Aorta (tissue), 5 donors: ENCODE measurements at places on chromosomes 1 and 21. TPM values are rescaled to one million over a fixed set of nuclear protein-coding genes. Genes with fewer than 3 reads are reported as not detected.

- H3K36me3 ChIP-seq = no peaks in the 10 kb centered on the region
- peaks cover 3% of the 10 kb centered on the region for H3K4me1 ChIP-seq
- peak overlapping the region; percentile 23 for H3K27ac ChIP-seq
- no peaks in the 10 kb centered on the region for H3K27me3 ChIP-seq
- peak overlapping the region; percentile 72 for H3K4me3 ChIP-seq
- DNase-seq = no peak
Observed at GRCh38 chr1:168179438-168180147, 831 bp downstream of the TIPRL start.

DNA sequence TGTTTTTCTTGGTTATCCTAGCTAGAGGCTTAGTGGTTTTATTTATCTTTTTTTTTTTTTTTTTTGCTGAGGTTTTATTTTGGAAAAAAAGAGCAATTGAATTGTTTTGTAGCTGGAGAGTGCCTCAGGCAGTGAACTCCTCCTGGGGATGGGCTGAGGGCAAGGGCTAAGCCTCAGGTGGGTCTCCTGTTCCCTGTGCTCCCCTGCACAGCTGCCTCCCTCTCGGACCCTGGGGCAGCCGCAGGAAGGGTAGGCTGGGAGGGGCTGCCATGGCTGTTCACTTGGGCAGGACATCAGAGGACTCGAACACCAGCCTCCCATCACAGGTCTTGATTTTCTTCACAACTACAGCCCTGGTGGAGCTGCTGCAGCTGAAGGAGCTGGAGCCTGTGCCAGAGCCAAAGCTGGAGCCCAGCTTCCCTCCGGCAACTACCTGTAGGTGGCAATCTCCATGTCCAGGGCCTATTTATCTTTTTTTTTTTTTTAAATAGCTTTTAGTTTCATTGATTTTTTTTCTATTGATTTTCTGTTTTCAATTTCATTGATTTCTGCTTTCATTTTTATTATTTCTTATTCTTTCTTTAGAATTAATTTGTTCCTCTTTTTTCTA lies 28.9 kb downstream of the LEPR start:
- H3K4me1 ChIP-seq = no peaks in the 10 kb centered on the region
- no peaks in the 10 kb centered on the region for H3K36me3 ChIP-seq
- H3K4me3 ChIP-seq = no peak overlapping the region
- no peak for DNase-seq

DNA sequence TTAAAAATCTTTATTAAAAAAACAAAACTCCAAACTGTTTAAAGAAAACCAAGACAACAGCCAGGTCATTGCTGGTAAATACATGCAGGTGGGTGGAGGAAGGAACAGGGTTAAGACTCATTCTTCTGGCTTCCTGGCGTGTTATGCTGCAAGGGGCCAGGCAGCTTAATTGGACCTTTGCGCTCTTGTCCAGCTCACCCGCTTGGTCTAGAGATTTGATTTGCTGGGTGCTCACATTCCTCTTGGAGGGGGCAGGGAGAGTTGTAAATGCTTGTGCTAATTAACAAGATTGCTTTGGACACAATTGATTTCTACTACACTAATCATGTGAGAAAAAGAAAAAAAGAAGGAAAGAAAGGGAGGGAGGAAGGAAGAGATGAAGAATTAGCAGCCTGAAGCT lies 10.5 kb downstream of the CEP104 start:
- peak; percentile 8 for DNase-seq
- no peaks in the 10 kb centered on the region for H3K4me1 ChIP-seq
- H3K36me3 ChIP-seq = peaks cover 8% of the 10 kb centered on the region
- H3K27ac ChIP-seq = no peak overlapping the region

The ABCA4 gene
- 0.16 TPM for total RNA-seq

The SH2D2A gene
- total RNA-seq = 2.7 TPM

The DCST1 gene
- 0.26 TPM for total RNA-seq

The HCRTR1 gene
- 0.42 TPM for total RNA-seq

DNA sequence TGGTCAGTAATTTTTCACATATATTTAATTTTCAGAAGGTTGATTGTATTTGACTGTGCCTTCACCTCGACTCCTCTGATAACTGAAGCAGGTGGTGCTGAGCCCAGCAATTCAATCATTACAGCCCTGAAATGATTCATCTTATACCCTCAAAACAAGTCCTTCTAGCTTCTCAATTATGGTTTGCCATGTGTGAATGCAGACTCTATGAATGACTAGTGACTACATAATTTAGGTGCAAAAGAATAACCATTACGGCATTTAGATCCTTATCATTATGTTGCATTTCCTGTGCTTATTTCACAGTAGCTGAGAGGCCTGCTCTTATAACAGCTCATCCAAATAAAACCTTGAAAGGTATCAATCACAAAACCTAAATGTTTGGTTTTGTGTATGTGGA lies 54.0 kb upstream of the COL11A1 start:
- no peaks in the 10 kb centered on the region for H3K36me3 ChIP-seq
- H3K27ac ChIP-seq = no peak overlapping the region
- H3K4me1 ChIP-seq = no peaks in the 10 kb centered on the region
- no peak overlapping the region for H3K4me3 ChIP-seq
- H3K27me3 ChIP-seq = no peaks in the 10 kb centered on the region

DNA sequence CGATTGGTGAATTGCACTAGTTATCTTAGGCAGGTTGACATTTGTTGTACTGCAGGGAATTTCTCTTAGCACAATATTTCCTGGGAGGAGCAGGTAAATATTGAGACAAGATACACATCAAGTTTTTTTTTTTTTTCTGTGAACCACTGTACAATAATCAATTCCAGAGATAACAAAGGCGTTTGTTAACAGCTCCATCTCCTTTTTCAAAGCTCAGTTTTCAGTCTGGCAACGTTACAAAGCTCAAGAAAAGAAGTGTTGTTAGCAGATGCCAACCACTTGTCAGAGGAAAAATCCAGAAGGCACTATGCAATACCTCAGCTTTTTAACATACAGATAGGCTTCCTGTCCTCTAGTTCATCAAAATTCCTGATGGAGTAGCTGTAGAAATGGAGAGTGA lies 40.9 kb upstream of the DAB1 start:
- no peak overlapping the region for H3K4me3 ChIP-seq
- no peak overlapping the region for H3K27ac ChIP-seq
- no peaks in the 10 kb centered on the region for H3K27me3 ChIP-seq
- no peaks in the 10 kb centered on the region for H3K4me1 ChIP-seq
- H3K36me3 ChIP-seq = no peaks in the 10 kb centered on the region

- no peaks in the 10 kb centered on the region for H3K4me1 ChIP-seq
- H3K27ac ChIP-seq = no peak overlapping the region
- H3K36me3 ChIP-seq = no peaks in the 10 kb centered on the region
- H3K27me3 ChIP-seq = no peaks in the 10 kb centered on the region
- H3K4me3 ChIP-seq = no peak overlapping the region
Observed at GRCh38 chr1:8966606-8967005, 20.9 kb downstream of the CA6 start.

The AK2 gene
- total RNA-seq = 87.4 TPM

DNA sequence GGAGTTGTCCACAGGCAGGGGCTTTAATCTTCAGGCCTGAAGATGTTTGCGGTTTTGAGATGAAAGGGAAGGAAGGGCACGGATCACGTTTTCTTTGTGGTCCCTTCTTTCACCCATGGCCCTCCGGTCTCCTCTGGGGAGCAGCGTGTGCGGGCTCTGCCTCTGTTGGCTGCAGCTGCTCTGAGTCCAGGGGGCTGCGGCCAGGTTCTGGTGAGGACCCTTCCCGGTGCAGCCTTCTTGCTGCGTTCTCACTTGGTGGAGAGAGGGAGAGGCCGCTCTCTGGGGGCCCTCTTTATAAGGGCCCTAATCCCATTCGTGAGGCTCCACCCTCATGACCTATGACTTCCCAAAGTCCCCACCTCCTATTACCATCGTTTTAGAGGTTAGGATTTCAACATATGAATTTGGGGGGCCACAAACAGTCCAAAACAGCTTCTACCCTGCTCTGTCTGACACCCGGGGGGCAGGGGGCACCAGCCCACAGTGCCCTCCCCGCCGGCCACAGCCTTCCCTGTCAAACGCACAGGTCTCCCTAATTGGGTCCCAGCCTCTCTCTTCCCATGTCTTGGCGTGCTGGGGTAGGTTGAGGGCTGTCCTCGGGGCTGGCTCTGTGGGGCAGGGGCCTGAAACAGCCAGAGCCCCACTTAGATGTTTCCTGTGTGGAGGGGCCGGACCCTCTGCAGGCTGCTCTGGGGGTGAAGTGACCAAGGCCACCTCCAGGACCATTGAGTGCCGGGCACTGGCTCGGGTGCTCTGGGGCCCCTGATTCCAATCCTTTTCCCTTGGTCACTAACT lies 100.1 kb upstream of the C1orf174 start:
- no peak overlapping the region for H3K4me3 ChIP-seq
- H3K36me3 ChIP-seq = no peaks in the 10 kb centered on the region
- DNase-seq = no peak
- H3K27ac ChIP-seq = no peak overlapping the region
- H3K4me1 ChIP-seq = no peaks in the 10 kb centered on the region
- no peaks in the 10 kb centered on the region for H3K27me3 ChIP-seq

The SORT1 gene
- total RNA-seq = 310 TPM

DNA sequence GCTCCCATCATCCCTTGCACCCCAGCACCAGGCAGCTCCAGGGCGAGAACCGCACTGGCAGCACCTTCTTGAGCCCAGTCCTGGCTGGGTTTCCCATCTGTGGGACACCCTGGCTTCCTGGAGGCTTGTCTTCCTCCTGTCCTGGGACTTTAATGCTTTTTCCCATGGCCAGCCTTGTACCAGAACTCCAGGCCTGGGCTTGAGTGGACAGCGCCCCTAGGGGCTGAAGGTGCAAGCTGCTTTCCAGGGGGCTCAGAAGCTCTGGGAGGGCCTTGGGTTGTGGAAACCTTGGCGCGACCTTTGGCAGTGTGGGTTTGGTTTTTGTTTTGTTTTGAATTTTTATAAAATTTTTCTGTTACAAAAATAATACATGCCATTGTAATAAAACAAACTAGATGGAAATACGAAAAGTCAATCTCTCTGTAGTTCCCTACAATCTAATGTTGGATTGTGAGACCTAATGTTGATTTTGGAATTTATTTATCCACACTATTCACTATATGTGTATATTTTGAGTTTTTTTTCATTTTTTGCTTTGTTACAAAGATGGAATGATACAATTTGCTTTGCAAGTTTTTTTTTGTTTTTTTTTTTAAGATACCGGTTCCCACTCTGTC lies 33.8 kb upstream of the RPL11 start:
- H3K27ac ChIP-seq = no peak overlapping the region
- no peaks in the 10 kb centered on the region for H3K27me3 ChIP-seq
- peak; percentile 69 for DNase-seq
- H3K36me3 ChIP-seq = no peaks in the 10 kb centered on the region

DNA sequence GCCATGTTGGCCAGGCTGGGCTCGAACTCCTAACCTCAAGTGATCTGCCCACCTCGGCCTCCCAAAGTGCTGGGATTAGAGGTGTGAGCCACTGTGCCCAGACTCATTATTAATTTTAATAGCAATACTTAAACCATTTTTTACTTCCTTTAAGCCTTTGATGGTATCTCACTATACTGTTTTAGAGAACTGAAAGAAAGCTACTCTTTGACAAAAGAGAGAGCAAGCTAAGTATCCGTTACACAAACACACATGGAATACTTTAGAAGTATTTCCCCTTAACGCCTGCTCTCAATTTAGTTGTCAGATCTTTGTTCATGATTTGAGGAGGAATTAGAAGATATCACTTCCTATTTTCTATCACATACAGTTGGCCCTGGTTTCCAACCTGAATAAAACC lies 189.4 kb downstream of the COP1 start:
- no peaks in the 10 kb centered on the region for H3K36me3 ChIP-seq
- no peaks in the 10 kb centered on the region for H3K27me3 ChIP-seq
- H3K4me1 ChIP-seq = no peaks in the 10 kb centered on the region

GRCh38 chr1:235902677-235903542 lies 36.2 kb upstream of the LYST start:
- H3K4me3 ChIP-seq = no peak overlapping the region
- H3K27me3 ChIP-seq = no peaks in the 10 kb centered on the region
- DNase-seq = no peak
- no peaks in the 10 kb centered on the region for H3K36me3 ChIP-seq

GRCh38 chr1:50915621-50916020 lies 44.4 kb downstream of the FAF1 start:
- H3K4me3 ChIP-seq = no peak overlapping the region
- no peak for DNase-seq
- H3K27me3 ChIP-seq = no peaks in the 10 kb centered on the region
- peaks cover 2% of the 10 kb centered on the region for H3K4me1 ChIP-seq

The VHLL gene
- not detected for total RNA-seq

The GCSAML gene
- total RNA-seq = 0.81 TPM

The C1QTNF12 gene
- total RNA-seq = 3.9 TPM

GRCh38 chr1:228095938-228096337 lies 7.2 kb downstream of the C1orf35 start:
- H3K27me3 ChIP-seq = no peaks in the 10 kb centered on the region
- no peaks in the 10 kb centered on the region for H3K4me1 ChIP-seq
- H3K36me3 ChIP-seq = no peaks in the 10 kb centered on the region
- H3K27ac ChIP-seq = no peak overlapping the region

The GNAT2 gene
- total RNA-seq = not detected

The FALEC gene
- total RNA-seq = 0.99 TPM

- no peak for DNase-seq
- no peak overlapping the region for H3K27ac ChIP-seq
- no peaks in the 10 kb centered on the region for H3K27me3 ChIP-seq
- H3K36me3 ChIP-seq = no peaks in the 10 kb centered on the region
- no peaks in the 10 kb centered on the region for H3K4me1 ChIP-seq
Observed at GRCh38 chr1:191065771-191066170, 588.1 kb upstream of the BRINP3 start.

DNA sequence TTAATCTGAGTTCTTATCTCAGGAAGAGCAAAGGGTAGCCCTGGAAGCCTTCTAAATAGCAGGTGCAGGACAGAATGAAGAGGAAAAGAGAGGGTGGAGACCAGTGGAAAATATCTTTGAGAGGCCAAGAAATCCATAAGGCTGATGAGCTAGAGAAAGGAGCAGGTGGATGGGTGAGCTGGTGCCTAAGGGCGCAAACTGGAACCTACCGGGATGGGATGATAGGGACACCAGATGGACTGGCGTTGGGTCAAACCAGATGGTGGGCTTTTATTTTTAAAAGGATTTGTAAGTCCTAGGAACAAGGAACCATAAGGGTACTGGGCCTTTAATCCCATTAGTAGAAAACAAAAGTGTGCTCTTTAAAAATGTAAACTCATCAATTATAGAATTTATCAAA lies 59.7 kb downstream of the RGL1 start:
- no peak for DNase-seq
- no peak overlapping the region for H3K27ac ChIP-seq
- no peaks in the 10 kb centered on the region for H3K4me1 ChIP-seq
- H3K27me3 ChIP-seq = no peaks in the 10 kb centered on the region

The PTPN22 gene
- 4.7 TPM for total RNA-seq

GRCh38 chr21:36976882-36977651 lies 10.6 kb upstream of the HLCS start:
- H3K27me3 ChIP-seq = no peaks in the 10 kb centered on the region
- no peak overlapping the region for H3K27ac ChIP-seq
- H3K36me3 ChIP-seq = no peaks in the 10 kb centered on the region
- no peak overlapping the region for H3K4me3 ChIP-seq
- H3K4me1 ChIP-seq = no peaks in the 10 kb centered on the region
